ENCODE measurements at places on chromosomes 11 and 22.

- DNase-seq: no peak
- peaks cover 14% of the 10 kb centered on the region for H3K36me3 ChIP-seq
- no peaks in the 10 kb centered on the region for H3K27me3 ChIP-seq
- H3K4me3 ChIP-seq: peak overlapping the region; percentile 99
- H3K4me1 ChIP-seq: peaks cover 17% of the 10 kb centered on the region
Observed at GRCh38 chr22:46070215-46070802, 80.0 kb upstream of the PPARA start.

- H3K27ac ChIP-seq: peak overlapping the region; percentile 49
- H3K27me3 ChIP-seq: no peaks in the 10 kb centered on the region
- H3K4me3 ChIP-seq: no peak overlapping the region
Observed at GRCh38 chr11:9756461-9756860, 92.6 kb downstream of the SWAP70 start.

GRCh38 chr22:36398601-36399471 is 11.1 kb upstream of the MYH9 start:
- no peak overlapping the region for H3K4me3 ChIP-seq
- H3K27me3 ChIP-seq: no peaks in the 10 kb centered on the region
- no peak overlapping the region for H3K27ac ChIP-seq
- no peaks in the 10 kb centered on the region for H3K36me3 ChIP-seq
- DNase-seq: no peak
- H3K4me1 ChIP-seq: peaks cover 10% of the 10 kb centered on the region

- H3K27ac ChIP-seq: no peak overlapping the region
- no peak overlapping the region for H3K4me3 ChIP-seq
- no peaks in the 10 kb centered on the region for H3K36me3 ChIP-seq
- no peak for DNase-seq
- no peaks in the 10 kb centered on the region for H3K4me1 ChIP-seq
Observed at GRCh38 chr11:79404325-79404724, 36.5 kb downstream of the TENM4 start.

All from SJCRH30 (cell line).